ENCODE measurements at places on chromosomes 4 and X.

GRCh38 chr4:173415092-173415491 lies 16.2 kb upstream of the SCRG1 start:
- no peak for DNase-seq

GRCh38 chrX:49250578-49250977 lies 13.9 kb downstream of the FOXP3 start:
- DNase-seq = no peak

DNA sequence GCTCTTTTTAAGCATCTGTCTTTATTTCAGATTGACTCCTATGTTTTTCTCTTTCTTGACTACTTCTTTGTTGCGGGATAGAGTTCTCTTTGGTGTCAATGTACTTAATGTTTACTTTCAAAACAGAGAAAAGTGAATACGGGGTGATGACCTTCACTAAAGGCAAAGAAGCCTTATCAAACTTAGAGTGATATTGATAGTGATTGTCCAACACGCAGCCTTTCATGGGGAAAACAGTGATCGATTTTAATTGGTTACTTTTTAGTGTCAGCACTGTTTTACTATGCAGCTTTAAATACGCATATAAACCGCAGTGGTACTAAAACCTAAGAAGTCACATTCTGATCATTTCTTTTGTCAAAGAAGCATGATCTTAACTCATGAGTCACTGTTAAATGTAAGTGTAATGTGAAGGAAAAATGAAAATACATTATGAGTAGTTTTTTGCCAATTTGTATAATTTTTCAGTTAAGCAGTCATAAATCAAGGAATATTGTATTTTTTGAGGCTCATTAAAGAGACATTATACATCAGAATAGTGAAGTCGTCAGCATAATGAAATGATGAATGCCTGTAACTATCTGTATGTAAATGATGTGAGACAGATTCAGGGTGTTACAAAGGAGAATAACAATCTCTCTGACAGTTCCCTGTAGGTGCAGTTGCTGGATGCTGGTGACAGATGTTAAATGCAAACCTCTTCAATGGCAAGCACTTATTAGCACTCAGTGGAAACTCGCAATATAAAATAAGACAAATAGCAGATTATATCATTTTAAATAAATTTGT lies 2082.8 kb upstream of the TENM3 start:
- DNase-seq = no peak

GRCh38 chrX:90026730-90027129 lies 105.0 kb downstream of the TGIF2LX start:
- no peak for DNase-seq

- DNase-seq = no peak
Observed at GRCh38 chr4:150244600-150244999, 166.4 kb downstream of the DCLK2 start.

- DNase-seq = no peak
Observed at GRCh38 chrX:54048412-54048811, 4.1 kb upstream of the PHF8 start.

DNA sequence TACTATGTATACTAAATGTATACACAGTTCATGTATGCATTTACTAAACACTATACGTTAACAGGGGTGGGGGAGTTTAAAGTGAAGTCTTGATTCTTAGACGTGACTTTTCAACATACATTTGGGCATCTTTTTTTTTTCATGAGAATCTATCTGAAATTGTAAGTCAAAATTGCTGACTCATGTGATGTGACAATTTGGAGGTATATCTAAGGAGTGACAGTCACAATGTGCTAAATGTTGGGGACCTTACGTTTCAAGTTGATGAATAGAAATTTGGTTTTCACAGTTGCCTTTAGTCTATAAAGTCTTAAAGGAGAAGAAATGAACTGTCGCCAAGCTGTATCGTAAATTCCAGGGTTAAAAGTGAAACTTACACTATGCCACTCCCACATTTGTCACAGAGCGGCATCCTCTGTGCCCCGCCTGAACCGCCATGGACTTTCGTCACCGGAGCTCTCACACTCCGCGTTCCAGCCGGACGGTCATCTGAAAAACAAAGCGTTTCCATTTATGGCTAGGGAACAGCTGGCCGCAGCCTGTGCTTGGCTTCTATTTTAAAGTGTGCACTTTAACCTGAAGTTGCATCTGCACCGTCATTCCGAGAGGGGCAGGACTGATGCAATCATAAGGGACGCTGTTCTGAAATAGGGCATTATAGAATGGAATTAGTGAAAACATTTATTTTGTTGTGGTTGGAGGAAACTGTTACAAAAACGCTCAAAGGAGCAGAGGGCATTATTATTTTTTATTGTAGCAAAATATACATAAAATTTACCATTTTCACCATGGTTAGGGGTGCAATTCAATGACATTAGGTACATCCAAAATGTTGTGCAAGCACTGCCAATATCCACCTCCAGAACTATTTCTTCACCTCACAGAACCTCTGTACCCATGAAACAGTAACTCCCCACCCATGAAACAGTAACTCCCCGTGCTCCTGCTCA lies 30.9 kb downstream of the PDLIM3 start:
- DNase-seq = no peak

DNA sequence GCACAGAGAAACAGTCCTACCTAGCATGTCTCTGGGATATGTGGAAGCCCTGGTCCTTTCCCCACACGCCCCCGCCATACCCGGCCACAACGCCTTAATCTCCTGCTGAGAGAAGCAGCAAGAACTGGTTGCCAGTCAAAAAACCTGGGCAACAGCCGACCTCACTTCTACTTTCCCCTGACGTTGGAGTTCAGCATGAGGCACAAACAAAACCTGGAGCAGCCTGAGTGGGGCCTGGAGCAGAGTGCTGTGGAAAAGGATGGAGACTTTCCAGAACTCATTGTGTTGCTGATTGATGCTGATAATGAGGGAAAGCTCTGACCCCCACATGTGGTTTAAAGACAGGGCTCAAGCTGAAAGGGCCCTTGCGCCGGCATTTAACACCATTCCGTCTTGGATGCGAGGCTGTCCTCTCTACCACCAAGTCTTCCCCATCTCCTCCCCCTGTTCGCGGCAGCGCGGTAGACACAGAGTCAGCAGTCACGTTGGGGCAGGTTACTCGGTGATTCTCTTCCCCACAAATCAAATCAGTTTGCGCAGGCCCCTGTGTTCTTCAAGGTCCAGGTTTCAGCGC lies 666 bp downstream of the CCDC158 start:
- DNase-seq = no peak

DNA sequence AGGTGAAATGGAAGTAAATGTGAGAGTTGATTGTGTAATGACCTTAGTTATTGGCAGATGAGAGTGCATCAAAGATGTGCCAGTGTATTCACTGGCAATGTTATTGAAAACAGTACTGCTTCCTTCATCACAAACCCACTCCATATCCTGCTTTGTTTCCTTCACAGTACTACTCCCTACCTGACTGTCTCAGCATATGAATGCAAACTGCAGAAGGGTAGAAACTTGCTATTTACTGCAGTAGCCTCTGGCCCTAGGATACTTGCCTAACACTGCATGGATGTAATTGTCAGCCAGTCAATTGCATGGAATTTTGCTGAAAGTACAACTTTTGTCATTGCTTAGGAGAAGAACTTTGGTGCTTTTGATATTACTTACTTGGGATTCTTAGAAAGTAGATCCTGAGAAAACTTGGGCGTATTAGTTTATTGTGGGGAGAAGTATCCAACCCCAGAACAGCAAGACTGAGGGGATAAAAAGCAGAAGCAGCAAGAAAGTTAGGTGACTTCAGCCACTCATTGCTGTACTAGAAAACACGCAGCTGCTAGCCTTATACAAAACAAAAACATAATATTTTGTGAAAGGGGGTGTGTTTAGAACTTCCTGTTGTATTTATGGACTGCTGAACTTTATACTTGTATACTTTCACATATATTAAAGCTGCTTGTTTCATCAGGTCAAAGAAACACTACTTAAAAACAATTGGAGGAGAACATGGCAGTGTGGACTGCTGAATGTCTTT lies 219.0 kb downstream of the CCNG2 start:
- no peak for DNase-seq

DNA sequence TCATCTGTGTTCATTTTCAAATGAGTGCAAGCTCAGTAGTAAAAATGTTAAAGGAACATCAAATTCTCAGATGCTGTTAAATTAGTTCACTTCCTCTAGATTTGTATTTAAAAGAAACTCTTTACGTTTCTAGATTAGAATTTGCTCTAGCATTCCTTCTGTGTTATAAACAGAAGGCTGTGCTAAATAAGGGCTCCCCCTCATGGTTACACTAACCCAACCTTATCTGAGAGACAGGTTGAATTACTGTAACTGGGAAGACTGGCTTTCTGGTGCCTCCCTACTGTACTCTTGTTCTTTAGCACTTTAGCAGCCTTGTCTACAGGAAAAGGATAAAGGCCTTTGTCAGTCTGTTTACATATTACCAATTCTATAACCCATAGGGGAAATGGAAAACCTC lies 56.8 kb downstream of the RXFP1 start:
- no peak for DNase-seq

DNA sequence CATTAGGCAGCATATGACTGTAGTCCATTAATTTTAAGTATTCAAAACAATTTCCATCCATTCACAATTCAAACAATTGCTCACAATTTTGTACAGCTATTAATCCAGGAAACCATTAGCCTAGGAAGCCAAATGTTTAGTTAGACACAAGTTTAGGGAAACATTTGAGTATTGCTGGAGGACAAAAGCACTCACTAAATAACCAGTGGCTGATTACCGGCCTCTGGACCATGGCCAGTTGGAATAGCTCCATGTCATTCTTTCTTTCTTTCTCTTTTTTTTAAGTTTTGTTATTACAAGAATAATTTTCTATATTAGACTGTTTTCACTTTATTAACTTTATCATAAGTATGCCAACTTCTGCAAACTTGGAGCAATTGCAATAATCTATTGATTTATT lies 31.3 kb downstream of the TRIML2 start:
- DNase-seq = no peak

DNA sequence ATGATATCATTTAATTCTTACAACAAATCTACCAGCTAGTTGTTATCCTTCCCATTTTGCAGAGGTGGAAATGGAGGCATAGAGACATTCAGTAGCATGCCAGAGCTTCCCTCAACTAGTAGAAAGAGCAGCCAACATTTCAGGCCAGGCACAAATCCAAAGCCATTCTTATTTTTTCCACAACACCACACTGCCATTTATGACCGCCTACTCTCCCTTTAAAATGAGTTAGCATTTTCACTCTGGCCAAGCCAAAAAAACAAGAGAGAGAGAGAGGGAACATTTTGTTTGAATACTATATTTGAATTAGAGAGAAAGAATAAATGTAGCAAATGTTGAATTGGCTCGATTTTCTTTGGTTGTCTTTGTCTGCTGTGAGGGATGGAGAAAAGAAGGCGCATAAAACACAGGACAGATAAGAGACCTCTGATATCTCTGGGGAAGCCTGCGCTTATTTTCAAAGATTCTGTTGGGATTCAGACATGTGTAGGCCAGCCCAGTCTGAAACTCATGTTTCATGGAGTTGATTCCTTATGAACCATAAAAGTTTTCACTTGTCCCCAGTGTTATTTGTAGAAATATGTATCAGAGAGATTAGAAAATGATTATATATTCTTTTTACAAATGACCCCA lies 265.7 kb downstream of the RAB28 start:
- DNase-seq = no peak

DNA sequence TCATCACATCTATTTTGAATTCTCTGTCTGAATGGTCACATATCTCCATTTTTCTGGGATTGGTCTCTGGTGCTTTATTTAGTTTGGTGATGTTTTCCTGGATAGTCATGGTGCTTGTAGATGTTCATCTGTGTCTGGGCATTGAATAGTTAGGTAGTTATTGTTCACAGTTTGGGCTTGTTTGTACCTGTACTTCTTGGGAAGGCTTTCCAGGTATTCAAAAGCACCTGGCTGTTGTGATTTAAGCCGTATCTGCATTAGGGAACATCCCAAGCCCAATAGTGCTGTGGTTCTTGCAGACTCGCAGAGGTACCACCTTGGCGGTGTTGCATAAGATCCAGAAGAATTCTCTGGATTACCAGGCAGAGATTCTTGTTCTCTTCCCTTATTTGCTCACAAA lies 44.6 kb downstream of the COL4A5 start:
- no peak for DNase-seq

DNA sequence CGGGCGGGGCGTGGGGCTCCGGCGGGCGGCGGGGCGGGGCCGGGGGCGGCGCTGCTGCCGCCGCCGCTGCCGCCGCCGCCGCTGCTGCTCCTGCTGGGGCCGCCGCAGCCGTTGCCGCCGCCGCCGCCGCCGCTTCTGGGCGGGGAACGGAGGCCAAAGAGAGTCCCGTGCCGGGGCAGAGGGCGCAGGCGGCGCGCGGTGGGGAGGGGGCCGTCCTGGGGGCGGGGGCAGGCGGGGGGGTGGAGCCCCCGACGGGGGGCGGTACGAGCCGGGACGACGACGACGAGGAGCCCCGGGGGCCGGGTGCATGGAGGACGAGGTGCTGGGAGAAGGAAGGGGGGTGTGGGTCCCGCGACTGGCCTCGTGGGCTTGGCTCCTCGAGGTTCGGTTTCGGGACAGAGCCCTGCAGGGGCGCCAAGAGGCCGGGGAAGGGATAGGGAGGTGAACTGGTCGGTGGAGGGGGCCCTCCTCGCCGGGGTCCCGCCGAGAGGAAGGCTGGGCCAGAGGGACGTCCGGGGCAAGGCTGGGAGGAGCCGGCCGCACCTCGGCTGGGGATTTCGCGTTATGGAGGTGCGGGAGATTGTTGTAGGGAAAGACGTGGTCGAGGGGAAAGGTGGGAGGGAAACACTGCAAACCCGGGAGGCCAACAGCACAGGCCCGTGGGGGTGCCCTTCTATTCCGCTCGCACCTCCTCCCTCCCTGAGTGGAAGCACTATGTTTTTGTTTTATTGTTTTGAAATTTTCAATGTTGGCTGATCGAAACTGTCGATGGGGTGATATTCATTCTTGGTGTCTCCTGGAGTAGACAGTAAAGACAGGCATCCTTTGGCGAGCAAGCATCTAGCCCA lies 1.9 kb downstream of the BCORL1 start:
- no peak for DNase-seq

DNA sequence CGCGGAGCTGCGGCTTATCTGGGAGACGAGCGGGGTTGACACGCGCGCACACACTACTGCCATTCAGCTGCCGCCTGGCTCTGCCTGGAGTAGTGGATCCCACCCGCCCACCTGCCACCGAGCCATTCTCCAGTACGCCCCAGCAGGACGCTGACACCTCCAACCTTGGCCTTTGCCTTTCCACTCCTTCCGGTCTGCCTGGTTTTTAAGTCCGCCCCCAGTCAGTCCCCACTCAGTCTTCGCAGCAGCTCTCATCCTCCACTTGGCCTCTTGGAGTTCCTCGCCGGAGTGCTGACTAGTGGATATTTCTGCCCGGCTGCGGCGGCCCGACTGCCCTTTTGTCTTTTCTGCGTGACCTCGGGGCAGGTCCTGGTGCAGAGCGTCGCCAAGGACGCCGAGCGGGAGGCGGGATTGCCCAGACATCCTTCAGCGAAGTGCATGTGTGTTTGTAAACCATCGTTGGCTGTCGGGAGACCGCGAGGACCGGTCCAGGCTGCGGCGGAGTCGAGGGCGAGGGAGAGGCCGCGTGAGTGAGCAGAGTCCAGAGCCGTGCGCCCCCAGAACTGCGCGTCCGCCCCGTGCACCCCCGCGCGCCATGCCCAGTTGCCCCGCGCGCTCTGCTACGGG lies 1.1 kb downstream of the SLIT2 start:
- no peak for DNase-seq

DNA sequence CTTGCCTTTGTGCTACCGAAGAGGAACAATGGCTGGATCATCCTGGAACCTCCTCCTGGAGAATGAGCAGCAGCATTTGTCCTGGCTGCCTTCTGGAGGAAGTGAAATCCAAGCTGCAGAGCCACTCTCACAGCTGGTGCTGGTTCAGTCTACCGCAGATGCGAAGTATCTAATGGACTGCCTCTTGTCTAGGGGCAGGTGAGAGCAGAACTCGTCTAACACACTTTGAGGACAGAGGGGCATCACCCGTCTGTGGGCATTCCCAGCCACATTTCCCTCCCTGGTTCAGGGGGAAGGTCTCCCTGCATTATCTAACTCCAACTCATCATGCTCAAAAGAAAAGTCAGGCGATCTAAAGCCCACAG lies 338.2 kb upstream of the GATB start:
- no peak for DNase-seq
